Heart left ventricle (tissue), 16 donors: ENCODE measurements at places on chromosomes 3 and 15.

DNA sequence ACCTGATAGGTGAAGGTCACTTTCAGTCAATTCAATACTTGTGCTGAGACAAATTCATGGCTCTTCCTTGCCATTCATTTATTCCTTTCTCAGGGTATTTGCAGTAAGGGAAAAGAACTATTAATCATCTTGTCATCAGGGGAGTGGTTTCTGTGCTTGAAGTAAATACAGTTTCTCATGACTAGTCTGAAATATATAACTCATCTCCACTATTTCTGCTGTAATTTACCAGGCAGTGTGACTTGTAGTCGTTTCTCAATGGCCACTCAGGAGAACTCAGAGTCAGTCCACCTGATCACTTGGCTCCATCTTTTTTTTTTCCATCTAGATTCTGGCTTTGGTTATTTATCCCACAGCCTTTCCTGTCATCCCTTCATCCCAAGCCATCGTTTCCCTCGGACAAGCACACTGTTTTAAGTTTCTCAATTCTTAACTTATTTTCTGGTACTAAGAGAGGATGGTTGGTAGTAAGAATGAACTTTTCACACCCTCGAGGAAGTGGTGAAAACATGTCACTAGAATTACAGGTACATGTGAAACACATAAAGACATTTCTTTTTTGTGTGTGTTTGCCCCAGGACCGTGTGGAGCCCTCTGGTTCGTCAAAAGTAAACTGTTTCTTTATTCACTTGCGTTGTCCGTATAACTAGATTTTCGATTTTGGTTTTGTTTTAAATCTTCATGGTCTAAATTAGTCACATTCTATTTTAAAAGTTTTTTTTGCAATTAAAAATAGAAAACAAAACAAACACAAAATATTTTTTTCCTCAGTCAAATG, 620.2 kb downstream of the ZBBX start:
- DNase-seq, result no peak

GRCh38 chr15:90184786-90185704, 16.1 kb upstream of the SEMA4B start:
- DNase-seq, result peak; percentile 72

DNA sequence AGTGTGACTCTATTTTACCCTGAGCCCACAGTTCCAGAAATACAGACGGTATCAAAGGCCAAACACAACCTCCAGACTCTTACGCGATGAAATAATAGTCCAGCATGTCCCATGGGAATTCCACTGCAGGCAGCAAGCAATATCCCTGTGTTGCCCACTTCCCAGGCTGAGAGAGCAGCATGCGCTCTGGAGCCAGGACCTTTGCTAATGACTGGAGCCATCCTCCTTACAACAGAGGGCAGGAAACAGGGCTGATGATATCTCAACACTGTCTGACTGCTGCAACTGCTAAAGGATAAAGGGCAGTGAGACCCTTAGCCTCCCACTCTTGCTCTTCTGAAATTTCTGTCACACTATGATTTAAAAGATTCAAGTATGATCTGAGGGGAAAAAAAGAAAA, 34.8 kb downstream of the MCF2L2 start:
- DNase-seq, result no peak

GRCh38 chr3:175057401-175057800, 198.3 kb downstream of the NAALADL2 start:
- no peak for DNase-seq
